ENCODE measurements at places on chromosomes 3 and 15.

DNA sequence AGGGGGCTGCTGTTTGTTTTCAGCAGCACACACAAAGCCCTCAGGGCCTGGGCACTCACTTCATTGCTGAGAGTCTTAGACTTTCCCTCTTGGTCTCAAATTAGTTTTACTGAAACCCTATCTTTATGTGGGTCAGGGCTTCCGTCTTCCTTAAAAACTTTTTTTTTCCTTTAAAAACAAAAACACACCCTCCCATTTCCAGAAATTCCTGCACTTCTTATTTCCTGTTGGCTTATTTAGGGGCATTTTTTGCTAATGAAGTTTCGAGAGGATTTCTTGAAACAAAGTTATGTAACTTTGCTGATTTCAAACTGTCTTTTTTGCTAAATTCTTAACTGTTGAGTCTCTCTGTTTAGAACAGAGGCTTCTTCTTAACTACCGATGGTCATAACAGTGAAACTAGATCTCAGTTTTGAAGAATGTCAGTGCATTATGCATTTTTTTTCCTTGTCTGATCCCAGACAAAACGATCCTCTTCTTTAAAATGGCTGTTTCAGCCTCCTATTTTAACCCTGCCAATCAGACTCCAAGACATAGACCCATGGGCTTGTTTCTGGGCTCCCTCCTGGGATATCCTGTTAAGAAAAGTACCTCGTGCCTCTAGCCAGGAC lies 23.3 kb downstream of the ANAPC13 start:
- no peak for DNase-seq

DNA sequence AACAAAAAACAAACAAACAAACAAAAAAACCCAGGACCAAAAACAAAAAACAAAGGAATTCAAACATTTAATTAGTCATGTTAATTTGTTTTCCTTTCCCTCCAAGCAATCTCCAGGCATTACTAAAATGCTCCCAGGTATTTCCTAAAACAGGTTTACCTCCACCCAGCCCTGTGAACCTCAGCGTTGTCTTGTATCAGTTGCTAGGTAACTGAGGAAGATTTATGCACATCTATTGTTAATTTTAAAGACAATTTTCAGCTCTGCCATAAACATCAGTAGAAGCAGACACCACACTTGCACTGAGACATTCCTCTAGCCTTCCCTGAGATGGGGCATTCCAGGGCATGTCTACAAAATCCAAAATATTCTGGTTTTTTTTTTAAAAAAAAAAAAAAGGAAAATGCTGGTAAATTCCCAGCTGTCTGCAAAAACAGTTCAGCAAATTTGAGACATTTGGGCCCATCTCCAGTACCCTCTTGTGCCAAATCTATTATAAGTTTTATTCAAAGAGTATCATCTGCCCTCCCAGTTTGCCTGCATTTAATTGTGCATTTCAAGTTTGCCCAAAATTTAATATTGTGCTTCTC lies 227.6 kb downstream of the ADAMTS9 start:
- no peak for DNase-seq

GRCh38 chr15:77282333-77282732 lies 137.6 kb downstream of the PEAK1 start:
- DNase-seq: no peak

- DNase-seq: no peak
Observed at GRCh38 chr3:88019024-88019423, 39.8 kb downstream of the CGGBP1 start.

GRCh38 chr3:100419406-100419805 lies 18.1 kb downstream of the LNP1 start:
- no peak for DNase-seq

GRCh38 chr3:81161851-81162250 lies 599.6 kb downstream of the GBE1 start:
- no peak for DNase-seq

DNA sequence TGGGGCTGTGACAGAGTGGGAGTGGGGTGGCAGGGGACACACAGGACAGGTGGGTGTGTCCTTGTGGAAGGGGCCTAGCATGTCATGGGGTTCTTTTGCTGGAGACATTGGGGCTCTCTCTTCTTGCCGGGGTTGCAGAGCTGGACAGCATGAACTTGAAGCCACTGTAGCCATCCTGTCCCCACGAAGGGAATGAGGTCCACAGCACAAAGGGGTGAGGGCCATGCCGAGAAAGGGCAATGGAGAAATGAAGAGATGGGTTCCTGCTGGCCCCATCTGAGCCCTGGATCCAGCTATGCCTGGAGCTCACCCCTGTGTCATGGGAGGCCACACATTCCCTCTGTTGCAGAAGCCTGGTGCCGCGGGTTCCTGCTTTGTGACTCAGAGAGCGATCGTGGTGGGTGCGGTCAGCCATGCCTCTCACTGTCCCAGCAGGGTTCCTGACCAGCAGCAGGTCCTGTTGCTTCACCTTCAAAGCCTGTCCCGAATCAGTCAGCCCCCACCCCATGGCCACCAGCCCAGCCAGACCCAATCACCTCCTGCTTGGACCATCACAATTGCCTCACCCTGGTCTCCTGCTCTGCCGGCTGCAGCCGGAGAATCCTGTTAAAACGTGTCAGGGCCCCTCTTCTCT lies 50.0 kb downstream of the DNAJB8 start:
- no peak for DNase-seq

DNA sequence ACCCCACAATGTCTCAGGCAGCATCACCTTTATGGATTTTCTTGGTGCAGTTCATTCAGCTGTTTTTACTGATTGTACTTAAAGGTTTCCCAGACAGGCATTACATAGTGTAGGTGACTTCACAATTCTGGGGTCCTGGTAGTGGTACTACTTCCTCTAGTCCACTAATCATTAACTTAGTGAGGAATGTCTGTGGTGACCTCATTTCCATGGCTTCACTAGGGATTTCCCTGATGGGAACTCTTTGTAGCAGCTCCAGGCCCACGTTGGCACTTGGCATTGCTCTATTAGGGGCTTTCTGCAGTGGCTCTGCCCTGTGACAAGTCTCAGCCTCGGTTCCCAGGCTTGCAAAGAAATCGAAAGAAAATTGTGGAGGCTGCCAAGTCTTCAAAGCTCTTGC lies 48.1 kb upstream of the NPAP1 start:
- no peak for DNase-seq

- no peak for DNase-seq
Observed at GRCh38 chr3:195768414-195768813, 43.3 kb downstream of the MUC4 start.

All from stimulated activated CD4-positive, alpha-beta T cell treated with anti-CD3 and anti-CD28 coated beads, TNF-alpha, amount 100 ng/mL, for 24 hours (primary cell).